ENCODE measurements at places on chromosomes 3 and 15.
A peak's percentile ranks its signal among the peaks of the same experiment; 100 is the strongest.

- DNase-seq: no peak
Measured at GRCh38 chr3:186124592-186124991, 15.7 kb upstream of the ETV5 start.

DNA sequence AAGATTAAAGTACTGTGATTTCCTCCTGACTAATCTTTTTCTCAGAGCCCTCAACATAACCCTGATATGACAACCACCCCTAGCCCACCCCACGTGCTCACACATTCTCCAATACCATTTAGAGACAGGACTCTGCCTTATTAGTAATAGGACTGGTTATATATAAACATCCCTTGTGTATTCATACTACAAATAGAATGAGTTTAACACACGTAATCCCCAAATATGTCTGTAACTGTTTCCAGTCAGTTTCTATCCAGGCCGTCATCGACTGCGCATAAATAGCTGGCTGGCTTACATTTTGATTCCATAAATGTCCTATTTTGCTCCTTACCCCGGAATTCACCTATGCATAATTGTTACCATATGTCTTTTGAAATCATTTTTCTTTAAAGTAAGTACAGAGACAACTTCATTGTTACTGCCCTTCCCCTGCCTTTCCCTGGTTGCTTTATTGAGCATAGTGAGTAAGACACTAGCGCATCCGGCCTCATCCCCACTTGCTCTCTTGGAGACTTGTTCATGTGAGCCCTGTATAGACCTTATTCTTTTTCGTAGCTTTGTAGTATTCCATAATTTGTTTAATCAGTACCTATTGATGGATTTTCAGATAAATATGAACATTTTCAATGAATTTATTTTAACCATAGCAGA is 3.5 kb upstream of the P2RY14 start:
- no peak for DNase-seq

- no peak for DNase-seq
Measured at GRCh38 chr3:47455806-47456452, 19.8 kb downstream of the SCAP start.

DNA sequence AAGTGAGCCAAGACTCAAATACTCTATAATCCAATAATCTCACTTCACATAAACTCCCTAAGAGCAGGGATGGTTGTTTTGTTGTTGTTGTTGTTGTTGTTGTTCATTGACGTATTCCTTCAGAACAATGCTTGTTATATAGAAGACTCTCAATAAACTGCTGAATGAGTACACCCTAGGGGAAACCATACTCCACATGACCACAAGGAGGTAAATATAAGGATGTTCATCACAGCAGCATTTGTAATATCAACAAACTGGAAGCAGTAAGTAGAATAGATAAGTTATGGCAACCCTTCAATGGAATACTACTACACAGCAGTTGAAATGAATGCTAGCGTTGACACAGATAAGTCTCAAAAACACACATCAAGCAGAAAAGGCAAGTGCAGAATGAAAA is 62.4 kb upstream of the STIMATE start:
- no peak for DNase-seq

- DNase-seq: no peak
Measured at GRCh38 chr3:128341659-128342395, 124.9 kb downstream of the DNAJB8 start.

GRCh38 chr3:187762792-187763191 is 17.5 kb upstream of the BCL6 start:
- no peak for DNase-seq

- no peak for DNase-seq
Measured at GRCh38 chr3:45974686-45975085, 20.9 kb downstream of the FYCO1 start.

DNA sequence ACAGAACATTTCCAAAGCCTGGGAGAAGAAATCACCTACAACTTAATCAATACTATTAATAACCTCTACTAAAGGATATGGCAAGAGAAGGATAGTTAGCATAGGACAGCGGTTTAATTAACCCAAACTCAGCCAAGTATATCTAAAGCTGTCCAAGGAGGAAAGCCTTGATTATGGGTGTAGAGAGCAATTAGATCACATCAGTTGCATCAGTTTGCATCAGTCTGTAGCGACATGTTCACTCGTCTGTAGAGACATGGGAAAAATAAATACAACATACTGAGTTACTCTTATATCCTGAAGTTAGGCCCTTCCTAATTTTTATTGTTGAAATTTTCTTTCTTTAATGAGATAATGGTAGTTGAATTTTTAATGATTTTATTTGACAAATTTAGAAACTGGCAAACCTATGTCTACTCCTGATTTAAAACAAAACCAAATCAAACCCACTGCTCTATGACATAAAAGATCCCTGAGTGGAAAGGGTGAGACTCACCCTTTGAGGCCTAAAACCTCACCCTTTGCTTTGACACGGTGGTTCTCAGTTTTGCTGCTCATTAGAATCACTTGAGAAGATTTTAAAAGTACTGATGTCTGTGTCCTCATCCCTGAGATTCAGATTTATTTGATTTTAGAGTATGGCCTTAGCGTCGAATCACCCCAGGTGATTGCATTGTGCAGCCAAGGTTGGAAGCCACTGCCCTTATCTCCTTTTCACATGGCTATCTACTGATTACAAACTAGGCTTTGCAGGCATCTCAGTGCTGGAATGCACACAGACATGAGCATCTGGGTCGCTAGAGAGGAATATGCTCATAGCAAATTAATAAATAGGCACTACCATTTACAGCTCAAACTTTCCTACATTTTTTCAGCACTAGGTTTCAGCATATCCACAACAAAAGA is 2.8 kb upstream of the CLRN1 start:
- no peak for DNase-seq

DNA sequence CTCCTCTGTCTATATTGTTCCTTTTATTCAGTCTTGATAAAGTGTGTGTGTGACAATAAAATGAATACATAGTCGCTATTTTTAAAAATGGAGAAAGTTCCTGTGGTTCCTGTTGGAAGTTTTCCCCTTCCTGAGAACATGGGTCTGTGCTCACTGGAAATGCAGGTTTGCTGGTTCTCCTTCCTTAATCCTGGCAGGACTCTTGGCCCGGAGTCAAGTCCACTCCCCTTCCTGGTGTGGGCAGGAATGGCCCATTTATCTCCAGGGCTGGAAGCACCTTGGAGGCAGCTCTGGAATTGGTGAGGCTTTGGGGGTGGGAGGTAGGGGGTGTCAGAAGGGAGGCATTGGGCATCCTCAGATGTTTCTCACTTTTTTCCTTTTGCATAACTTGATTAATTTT is 30.1 kb downstream of the FOXL2 start:
- DNase-seq: no peak

- DNase-seq: no peak
Measured at GRCh38 chr15:100114100-100114499, 227.7 kb downstream of the ADAMTS17 start.

DNA sequence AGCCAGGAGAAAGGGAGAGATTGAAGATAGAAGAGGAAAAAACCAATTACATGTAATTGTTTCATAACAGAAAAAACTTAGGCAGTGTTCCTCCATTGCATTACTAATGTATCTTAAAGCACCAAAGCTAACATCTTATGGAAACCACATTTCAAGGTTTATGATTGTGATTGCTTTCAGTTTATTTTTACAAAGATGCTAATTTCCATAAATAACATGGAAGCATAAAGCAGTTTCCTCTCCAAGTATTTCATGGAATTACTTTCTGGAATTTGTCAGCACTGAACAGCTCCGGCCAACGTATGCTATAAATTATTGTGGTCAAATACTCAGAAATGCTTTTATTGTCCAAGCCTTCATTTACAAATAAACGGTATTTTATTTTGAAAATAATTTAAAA is 11.6 kb downstream of the ADAMTSL3 start:
- DNase-seq: no peak

DNA sequence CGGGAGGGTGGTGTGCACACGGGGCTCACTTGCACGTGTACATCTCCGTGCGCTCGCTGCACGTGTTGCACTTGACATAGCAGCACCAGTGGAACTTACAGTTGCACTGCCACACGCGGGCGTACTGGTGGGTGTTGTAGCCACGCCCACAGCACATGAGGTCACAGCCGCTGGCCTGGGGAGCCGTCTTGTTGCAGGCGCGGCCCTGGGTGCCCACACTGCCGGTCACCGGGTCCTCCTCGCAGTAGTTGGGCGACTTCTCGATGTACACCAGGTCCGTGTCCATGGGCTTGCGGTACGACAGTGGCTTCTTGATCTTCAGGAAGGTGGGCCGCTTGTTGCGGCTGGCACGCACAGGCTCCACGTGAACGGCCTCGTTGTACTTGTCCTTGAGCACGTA is 61.0 kb downstream of the WNT7A start:
- no peak for DNase-seq

GRCh38 chr3:36095238-36095637 is 285.1 kb upstream of the STAC start:
- no peak for DNase-seq

DNA sequence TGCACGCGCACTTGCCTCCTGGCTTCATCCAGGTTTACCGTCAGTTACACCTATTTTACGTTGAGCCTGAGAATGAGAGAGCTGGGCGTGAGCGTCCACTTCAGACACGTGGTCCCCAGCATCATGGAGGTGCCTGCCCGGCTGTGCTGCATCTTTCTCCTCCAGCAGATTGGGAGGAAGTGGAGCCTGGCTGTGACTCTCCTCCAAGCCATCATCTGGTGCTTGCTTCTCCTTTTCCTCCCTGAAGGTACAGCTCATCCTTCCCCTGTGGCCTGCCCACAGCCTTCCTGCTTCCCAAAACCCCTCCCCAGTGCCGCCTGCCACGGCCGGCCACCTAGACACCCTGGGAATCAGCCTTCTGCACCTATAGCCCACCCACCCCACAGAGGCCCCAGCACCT is 31.6 kb downstream of the SLC22A14 start:
- DNase-seq: no peak

DNA sequence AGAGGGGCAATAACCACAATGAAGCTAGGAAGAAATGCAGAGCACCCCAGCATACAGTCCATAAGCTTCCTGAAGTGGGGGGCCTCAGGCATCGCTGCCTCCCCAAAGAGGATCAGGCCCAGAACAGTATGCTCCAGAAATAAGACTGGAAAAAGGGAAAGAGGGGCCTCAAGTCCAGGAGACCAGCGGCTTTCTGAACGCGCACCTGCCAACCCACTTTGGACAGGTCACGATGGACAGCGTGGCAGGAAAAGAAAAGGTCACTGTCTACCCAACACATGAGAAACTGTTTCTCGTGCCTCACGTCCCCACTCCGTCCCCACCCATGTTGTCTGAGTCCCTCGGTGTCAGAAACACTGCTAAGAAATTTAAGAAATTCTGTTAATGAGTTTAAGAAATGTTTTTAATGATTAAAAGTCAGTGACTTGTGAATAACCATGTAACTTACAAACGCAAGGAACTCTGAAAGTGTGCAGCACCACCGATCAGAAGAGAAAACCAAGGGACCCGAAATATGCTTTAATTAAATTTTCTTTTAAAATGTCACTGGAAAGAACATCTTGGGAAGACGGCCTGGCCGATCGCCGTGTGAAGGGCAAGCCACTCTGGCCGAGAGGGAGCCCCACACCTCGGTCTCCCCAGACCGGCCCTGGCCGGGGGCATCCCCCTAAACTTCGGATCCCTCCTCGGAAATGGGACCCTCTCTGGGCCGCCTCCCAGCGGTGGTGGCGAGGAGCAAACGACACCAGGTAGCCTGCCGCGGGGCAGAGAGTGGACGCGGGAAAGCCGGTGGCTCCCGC is 1.7 kb upstream of the PPARG start:
- DNase-seq: peak; percentile 26

- no peak for DNase-seq
Measured at GRCh38 chr3:14925729-14926591, 21.4 kb upstream of the NR2C2 start.

GRCh38 chr3:65182682-65183081 is 494.9 kb upstream of the ADAMTS9 start:
- DNase-seq: no peak

DNA sequence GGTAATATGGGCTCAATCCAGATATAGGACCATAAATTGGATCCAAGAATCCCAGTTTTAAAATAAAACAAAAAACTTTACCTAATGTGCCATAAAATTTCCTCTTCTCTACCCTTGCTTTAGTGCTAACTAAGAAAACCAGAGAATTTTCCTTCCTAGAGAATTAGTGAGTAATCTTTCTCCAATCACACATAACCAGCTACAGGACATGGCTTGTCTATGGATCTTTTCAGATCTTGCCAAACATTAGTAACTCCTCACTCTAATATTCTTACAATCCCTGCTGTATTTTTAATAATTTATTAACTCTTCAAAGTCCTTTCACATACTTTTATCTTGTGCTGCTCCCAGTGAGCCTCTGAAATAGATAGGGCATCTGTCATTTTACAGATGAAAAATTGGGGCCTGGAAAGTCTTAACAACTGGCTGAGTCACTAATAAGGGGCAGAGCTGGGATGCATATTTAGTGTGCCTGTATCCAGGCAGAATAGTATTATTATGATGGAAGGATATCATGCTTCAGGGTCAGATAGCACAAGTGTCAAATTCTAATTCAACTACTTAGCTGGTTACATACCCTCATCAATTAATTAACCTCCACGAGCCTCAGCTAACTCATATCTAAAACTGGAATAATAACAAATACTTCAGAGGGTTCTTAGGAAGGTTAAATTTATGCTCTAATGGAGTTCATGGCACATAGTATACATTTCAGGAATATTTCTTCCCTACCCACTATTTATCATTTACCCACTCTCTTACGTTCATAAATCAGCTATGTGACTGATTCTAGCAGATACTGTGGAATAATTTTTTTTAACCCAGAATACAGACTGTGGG is 5.6 kb downstream of the ZBED2 start:
- DNase-seq: no peak

GRCh38 chr15:49815526-49815925 is 194.7 kb downstream of the DTWD1 start:
- no peak for DNase-seq

DNA sequence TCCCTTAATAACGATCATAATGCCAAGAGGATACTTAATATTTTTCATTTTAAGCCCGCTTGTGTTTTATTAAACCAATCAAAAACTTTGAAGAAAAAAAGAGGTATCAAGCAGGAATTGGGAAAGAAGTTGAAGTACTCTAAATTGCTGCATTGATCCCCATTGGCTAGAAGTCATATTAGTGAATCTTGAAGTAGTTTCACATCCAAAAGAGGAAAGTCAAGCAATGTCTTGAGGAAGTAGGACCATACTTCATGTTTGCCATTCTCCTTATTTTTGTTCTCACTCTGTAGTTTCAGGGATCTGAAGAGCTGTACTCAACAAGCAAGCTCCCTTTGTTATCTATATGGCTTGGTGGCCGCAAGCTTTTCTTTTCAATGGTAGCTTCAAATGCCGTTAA is 2.2 kb downstream of the SCAANT1 start:
- DNase-seq: no peak

All from activated T-cell treated with anti-CD3 and anti-CD28 coated beads, Interleukin-2, amount 50 U/mL, for 48 hours (primary cell).